AG09319 (cell line): ENCODE measurements at places on chromosomes 13 and 19.

- DNase-seq = no peak
These were observed 188.7 kb downstream of the TM9SF2 start for GRCh38 chr13:99689955-99690354.

DNA sequence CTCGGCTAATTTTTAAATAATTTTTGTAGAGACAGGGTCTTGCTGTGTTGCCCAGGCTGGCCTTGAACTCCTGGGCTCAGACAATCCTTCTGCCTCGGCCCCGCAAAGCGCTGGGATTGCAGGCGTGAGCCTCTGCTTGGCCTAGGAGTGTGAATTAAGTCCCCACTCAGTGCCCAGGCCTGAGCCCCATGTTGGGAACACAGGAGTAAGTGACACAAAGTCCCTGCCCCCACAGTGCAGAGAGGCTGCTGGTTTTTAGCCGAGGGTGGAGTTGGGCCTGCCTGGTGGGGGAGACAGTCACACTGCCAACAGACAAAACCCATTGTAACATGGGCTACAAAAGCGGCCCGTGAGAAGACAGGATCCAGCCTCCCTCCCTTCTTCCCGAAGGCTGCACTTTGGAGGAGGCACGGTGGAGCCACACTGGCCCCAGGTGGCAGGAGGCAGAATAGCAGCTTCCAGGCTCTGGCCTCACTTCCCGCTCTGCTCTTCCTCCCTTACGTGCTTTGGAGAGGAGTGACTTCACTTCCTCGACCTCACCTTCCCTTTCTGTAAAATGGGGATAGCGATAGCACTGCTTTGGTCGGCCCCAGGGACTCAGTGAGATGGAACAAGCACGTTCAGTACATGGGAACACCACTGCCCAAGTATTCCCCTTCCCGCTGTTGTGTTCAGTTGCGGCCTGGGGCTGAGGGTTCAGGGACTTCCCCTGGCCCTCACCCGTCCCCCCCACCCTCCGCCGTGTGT lies 15.2 kb upstream of the EHD2 start:
- DNase-seq = peak; percentile 57

DNA sequence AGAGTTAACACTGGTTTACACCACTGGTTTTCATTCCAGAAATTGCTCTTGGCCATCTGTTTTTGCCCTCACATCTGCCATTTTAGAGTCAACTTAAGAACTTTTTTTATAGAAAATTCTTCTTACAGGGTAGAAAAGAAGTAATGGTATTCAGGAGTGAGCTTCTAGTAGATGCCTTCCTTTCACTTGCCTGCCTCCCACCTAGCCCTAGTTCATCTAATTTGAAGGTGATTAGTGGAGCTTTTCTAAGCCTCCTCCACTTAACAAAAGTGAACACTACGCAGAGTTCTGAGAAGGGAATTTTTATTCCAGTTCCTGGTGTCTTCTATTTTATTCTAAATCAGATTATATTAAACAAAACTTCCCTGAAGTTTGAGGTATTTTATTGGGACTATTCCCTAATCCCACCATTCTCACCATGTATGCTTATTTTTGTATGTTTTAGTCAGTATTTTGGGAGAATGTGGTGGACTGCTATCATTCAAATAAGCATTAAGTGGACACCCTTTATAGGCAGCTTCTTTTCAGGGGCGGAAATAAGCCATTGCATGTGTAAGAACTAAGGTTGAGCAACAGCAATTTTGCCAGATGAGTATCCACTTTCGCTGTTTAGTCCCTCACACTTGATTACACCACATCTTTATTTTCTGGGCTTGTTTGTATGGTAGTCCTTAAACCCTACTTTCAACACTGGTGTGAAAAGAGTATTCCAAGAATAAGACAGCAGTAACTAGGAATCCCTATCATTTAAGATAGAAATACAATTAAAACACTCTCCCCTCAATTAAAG lies 156.9 kb downstream of the ENOX1 start:
- DNase-seq = peak; percentile 8

- DNase-seq = no peak
These were observed 2.0 kb upstream of the TMEM221 start for GRCh38 chr19:17450264-17451075.

- no peak for DNase-seq
These were observed 508.4 kb upstream of the MIR17HG start for GRCh38 chr13:90839061-90839460.

DNA sequence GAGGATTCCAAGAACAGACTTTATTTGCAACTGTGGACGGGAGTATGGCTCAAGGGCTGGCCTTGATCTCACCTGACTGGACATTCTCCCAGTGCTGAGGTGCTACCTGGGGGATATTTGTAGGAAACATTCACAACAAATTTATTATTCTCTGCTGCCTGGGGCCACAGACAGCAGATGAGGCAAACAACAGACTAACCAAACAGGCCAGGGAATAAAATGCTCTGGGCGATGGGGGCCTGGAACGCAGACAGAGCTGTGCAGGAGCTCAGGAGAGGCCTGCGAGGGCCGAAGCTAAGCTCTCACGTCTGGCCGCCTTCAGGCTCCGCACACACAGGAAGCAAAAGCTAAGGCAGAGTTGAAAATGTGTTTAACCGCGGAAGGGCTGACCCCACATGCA lies 7.8 kb downstream of the PLPP2 start:
- DNase-seq = no peak

GRCh38 chr13:41456768-41457588 lies at the start of gene RGCC:
Gene RGCC, plus strand, starts transcription at chr13:41457550. Its CDS starts 158 bp downstream, at chr13:41457708.
- no peak for DNase-seq

GRCh38 chr19:4580961-4581665 lies 21.6 kb upstream of the SEMA6B start:
- DNase-seq = no peak
